ENCODE measurements at places on chromosomes 1 and 21. TPM values are rescaled to one million over a fixed set of nuclear protein-coding genes. Genes with fewer than 3 reads are reported as not detected.

Gene PRELP
- 25.2 TPM for total RNA-seq

Gene FMO3
- total RNA-seq, result 1.5 TPM

Gene CYB5RL
- 3.9 TPM for total RNA-seq

Gene NEGR1
- total RNA-seq, result 13.6 TPM

Gene ATP1A4
- total RNA-seq, result not detected

Gene ST6GALNAC5
- 4.3 TPM for total RNA-seq

Gene VWA5B1
- not detected for total RNA-seq

Gene LCE1E
- 91.9 TPM for total RNA-seq

Gene ZBTB7B
- 283 TPM for total RNA-seq

Gene APOBEC4
- total RNA-seq, result not detected

Gene CNST
- total RNA-seq, result 27.0 TPM

Gene OR10J1
- total RNA-seq, result not detected

Gene RBM11
- total RNA-seq, result not detected

Gene SLC25A34
- 0.38 TPM for total RNA-seq

Gene GPR3
- 1.1 TPM for total RNA-seq

Gene DNASE2B
- 3.2 TPM for total RNA-seq

Gene CCDC17
- 1.6 TPM for total RNA-seq

Gene HAX1
- 52.7 TPM for total RNA-seq

Gene CHRNB2
- 0.52 TPM for total RNA-seq

Gene CA14
- 0.37 TPM for total RNA-seq

Gene SERTAD4
- 12.2 TPM for total RNA-seq

Gene OPRD1
- not detected for total RNA-seq

Gene RUNX3
- 24.4 TPM for total RNA-seq

Gene ERO1B
- total RNA-seq, result 3.3 TPM

Gene TGFB2
- 0.80 TPM for total RNA-seq

Gene LCE2C
- total RNA-seq, result 789 TPM
